ENCODE measurements at places on chromosomes 4 and X. TPM values are rescaled to one million over a fixed set of nuclear protein-coding genes. Genes with fewer than 3 reads are reported as not detected.

FGA gene
- not detected for total RNA-seq

DNA sequence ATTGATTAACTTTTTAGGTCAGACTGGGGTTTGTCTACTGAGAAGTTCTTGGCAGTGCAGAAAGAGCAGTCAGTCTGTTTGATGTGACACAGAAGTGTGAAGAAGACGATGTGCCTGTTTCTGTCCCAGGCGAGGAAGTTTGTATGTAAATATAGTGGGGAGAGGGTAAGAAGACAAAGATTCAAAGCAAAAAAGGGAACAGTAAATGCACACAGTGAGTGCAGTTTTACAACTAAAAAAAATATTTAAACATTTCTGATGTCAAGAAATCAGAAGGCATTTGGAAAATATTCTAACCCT, 264.9 kb downstream of the RAPGEF2 start:
- H3K4me1 ChIP-seq: no peaks in the 10 kb centered on the region
- no peak overlapping the region for H3K4me3 ChIP-seq
- no peak overlapping the region for H3K27ac ChIP-seq
- H3K36me3 ChIP-seq: no peaks in the 10 kb centered on the region

DNA sequence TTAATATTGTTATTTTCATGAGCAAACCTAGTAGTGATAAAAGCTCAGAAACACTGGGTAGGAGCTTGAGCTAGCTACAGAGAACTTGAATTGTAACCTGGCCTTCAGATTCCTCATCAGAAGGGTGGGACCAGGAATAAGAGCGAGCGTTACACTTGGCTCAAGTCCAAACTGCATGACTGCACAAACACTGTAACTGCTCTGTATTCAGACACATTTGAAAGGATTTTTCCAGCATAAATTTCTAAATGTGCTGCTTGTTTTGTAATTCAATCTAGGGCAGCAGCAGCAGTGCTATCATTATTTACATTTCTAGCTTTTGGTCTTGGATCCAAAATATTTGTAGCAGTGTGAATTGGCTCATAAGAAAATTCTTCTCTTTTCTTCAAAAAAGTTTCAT, 133.0 kb upstream of the TMLHE start:
- no peak overlapping the region for H3K4me3 ChIP-seq
- no peaks in the 10 kb centered on the region for H3K36me3 ChIP-seq

- no peaks in the 10 kb centered on the region for H3K36me3 ChIP-seq
- H3K4me1 ChIP-seq: no peaks in the 10 kb centered on the region
- H3K27me3 ChIP-seq: no peaks in the 10 kb centered on the region
Measured at GRCh38 chr4:66475596-66475995, 805.3 kb upstream of the EPHA5 start.

- H3K27ac ChIP-seq: no peak overlapping the region
- no peaks in the 10 kb centered on the region for H3K27me3 ChIP-seq
- no peak overlapping the region for H3K4me3 ChIP-seq
- no peak for DNase-seq
Measured at GRCh38 chr4:148068065-148068911, 336.4 kb downstream of the ARHGAP10 start.

GRCh38 chr4:8155048-8155447, 3.6 kb downstream of the ABLIM2 start:
- no peaks in the 10 kb centered on the region for H3K27me3 ChIP-seq
- H3K36me3 ChIP-seq: no peaks in the 10 kb centered on the region
- H3K27ac ChIP-seq: no peak overlapping the region

HS3ST1 gene
- 0.35 TPM for total RNA-seq

All from CD8-positive, alpha-beta memory T cell (primary cell).